ENCODE measurements at places on chromosomes 1 and 21.

GRCh38 chr1:56225964-56226815, 353.2 kb downstream of the PLPP3 start:
- peak; percentile 13 for DNase-seq

GRCh38 chr1:234309598-234310459, 63.4 kb upstream of the COA6 start:
- DNase-seq, result peak; percentile 15

DNA sequence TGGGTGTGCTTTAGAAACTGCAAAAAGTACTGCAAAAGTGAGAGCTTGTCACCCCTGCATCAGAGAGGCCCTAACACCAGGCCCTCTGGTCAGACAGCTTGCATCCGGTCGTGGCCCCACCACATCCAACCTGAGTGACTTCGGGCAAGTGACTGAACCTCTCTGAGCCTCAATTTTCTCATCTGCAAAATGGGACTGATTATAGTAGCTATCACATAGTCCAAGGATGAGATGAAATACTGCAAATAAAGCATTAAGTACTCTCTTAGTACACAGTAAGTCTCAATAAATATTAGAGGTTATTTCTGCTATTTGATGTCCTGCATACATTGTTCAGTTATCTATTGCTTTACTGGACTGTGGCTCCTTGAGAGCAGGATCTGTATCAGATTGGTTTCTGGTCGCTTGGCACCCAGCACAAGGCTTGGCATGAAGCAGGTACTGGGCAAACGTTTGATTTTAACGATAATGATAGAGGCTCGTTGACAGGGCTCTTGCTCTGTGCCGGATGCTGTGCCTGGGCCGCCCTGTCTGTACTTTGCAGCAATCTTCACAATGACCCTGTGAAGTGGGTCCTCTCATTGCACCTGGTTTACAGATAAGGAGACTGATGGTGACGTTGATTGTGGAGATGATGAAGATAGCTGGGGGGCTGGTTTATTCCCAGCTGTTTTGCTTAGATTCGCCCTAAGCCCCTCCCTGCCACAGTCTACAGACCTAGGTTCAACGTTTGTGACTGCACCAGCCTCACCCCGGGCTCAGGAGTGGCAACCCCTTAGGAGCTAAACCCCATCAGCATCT, 43.6 kb downstream of the RAP1GAP start:
- no peak for DNase-seq

DNA sequence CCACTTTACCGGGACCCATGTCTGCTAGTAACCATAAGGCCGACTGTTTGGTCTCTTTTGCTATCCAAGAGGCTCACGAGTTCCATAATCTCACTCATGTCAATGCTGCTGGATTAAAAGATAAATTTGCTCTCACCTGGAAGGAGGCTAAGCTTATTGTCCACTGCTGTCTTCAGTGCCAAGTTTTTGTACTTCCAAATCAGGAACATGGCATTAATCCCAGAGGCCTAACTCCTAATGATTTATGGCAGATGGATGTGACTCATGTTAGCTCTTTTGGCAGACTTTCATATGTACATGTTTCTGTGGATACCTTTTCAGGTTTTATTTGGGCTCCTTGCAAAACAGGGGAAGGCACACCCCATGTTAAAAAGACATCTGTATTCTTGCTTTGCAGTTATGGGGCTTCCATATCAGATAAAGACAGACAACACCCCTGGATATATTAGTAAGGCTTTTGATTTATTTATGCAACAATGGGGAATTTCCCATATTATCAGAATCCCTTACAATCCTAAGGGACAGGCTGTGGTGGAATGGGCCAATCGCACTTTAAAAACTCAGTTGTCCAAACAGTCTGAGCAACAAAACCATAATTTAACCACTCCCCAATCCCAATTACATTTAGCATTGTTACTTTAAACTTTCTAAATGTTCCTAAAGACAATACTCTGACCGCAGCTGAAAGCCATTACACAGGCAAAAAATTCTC, 162.7 kb downstream of the IER5 start:
- peak; percentile 11 for DNase-seq

DNA sequence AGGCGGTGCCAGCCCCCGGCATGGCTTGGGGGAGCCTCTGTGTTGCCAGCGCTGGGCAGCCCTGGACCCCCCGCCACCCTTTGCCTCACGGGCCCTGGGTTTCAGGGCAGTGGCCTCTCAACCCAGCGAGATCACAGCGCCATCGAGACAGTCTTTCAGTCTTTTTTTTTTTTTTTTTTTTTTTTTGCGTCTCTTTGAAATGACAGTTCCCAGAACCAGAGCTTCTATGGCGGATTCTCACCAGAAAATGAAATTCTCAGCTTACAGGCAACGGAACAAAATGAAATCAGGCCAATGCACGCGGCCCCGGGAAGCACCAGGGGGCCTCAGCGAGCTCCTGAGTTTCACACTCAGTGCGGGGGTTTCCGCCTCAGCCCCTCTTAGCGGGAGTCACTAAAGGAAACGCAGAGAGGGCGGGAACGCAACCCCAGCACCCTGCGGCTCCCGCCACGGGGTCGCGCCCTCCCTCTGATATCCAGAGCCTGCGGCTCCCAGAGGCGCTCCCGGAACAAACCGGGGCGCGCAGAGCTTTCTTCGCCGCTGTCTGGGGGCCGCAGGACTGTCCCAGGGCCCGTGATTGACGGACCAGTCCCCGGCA, 8.0 kb upstream of the COL6A1 start:
- DNase-seq, result peak; percentile 75

GRCh38 chr1:55010887-55011217, 12.1 kb downstream of the BSND start:
- no peak for DNase-seq

- DNase-seq, result no peak
Observed at GRCh38 chr1:242579528-242580235, 55.2 kb upstream of the PLD5 start.

DNA sequence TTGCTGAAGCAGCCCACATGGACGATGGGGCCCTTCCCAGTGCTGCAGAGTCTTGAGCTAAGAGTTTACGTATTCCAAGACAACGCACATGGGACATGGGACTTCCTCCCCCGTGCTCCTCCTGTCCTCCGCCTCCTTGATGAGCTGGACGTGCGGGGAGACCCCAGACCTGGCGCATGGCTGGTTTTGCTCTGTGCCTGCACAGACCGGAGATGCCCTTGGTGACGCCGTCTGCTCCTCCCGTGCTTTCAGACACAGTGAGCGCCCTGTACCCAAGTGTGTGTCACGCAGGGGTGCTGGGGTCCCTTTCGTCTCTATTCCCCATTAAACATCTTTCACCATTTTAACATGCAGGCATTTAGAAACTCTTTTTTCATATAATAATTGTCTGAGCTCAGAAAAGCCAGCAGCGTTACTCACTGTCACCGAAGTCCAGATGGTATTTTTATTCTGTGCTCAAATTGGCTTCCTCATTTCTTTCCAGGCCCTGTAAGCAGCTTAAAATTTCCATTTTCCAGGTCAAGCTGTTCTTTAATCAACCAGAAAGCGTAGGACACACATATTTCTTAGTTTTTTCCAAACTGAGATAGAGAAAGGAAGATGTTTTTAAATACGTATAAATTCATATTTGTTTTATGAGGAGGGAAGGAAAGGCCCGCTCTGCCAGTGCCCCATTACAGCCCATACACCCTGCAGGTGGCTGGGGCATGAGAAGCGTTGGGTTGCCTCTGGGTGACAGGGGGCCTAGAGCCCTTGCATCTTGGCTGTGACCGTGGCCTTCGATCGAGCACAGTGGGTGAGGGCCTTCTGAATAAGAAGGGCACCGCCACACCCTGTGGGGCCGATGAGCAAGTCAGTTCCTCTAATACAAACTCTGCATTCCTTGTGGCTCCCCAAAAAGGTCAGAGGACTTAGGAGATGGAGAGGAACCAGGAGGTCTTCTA, 17.9 kb upstream of the ZBTB21 start:
- DNase-seq, result no peak

DNA sequence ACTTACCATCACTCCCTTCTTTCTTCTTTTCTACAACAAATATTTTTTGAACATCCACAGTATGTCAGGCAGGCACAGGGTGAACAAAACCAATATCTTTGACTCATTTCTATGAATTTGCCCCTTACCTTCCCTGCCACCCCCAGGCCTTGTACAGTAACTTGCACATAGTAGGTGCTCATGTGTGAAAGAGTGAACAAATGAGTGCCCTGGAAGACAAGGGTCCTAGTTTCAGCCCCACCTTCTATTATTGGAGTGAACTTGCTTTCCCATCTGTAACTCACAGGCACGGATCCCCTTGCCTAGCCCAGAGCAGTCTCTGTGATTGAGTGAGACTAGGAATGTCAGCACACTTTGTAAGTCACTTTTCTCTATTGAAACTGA, 12.8 kb downstream of the ZDHHC18 start:
- no peak for DNase-seq

DNA sequence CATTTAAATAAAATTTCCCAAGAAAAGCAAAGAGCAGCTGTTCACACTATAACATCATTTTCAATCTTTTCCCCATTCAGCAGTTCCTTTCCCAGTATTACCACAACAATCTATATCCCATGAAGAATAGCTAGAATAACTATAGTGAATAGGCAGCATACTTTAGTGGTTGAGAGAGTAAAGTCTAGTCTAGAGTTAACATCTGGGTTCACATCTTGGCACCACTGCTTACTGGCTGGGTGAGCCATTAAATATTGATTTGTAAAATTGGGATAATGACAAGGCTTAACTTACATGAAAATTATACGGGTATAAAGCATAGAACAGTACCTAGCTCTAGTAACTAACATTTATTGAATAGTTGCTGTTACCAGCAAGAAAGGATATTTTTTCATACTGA, 14.4 kb downstream of the S100PBP start:
- no peak for DNase-seq

DNA sequence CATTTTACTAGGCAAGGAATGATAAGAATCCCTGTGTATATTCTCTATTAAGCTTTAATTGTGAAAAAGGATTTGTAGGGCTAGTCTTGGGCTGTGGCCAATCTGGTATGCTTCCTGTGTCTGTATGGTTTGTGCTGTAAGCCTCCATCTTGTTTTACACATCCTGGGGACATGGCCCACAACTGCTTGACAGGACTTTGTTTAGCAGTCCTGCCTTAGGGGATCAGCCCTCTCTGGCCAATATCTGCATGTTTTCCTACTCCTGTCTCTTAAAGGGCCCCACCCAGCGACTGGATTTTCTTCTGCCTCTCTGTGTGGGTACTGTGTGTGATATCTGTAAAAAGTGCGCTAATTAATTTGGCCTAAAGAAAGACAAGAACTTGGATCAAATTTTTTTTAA, 813.2 kb downstream of the PLA2G4A start:
- no peak for DNase-seq

- no peak for DNase-seq
Observed at GRCh38 chr1:2343023-2343935, 48.1 kb downstream of the MORN1 start.

- no peak for DNase-seq
Observed at GRCh38 chr1:62928885-62929284, 145.0 kb downstream of the ATG4C start.

- DNase-seq, result no peak
Observed at GRCh38 chr1:14531519-14531918, 67.0 kb upstream of the KAZN start.

DNA sequence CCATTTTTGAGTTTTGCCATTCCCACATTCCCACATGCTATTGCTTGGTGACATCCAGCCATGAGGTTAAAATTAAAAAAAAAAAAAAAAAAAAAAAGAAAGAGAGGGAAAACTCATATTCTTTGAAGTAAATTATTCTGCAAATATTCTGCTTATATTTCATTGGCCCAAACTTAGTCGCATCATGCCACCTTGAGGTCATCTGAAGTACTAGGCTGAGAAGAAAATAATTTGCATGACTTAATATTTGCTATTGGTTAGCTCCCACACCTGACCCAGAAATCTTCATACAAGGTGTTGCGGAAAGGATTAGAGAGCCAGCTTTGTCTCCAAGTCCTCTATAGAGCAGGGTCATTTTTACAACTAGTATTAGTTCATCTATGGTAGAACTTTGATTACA, 2206.0 kb downstream of the MRPL39 start:
- no peak for DNase-seq

GRCh38 chr1:116938216-116938615, 28.5 kb downstream of the PTGFRN start:
- no peak for DNase-seq

- DNase-seq, result no peak
Observed at GRCh38 chr1:2425892-2426291, 13.5 kb upstream of the PEX10 start.

DNA sequence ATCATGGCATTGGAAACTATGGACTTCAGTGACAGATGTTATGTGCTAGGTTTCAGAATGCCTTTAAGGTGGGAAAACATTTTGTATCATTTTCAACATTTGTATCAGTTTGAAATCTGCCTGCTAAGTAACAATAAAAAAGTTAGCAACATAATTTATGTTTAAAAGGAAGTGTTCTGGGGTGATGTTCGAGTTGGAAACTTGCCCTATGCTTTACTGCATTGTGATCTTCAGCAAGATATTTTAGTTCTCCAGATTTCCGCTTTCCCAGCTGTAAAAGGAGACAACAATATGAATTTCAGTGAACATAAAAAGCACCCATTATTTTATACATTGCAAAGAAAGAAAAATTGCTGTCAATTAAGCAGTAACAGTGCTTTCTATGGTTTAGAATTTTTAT, 187.4 kb downstream of the DISC1 start:
- no peak for DNase-seq

- no peak for DNase-seq
Observed at GRCh38 chr1:210586771-210587170, 258.1 kb downstream of the HHAT start.

- no peak for DNase-seq
Observed at GRCh38 chr1:961132-961669, 817 bp downstream of the KLHL17 start.

DNA sequence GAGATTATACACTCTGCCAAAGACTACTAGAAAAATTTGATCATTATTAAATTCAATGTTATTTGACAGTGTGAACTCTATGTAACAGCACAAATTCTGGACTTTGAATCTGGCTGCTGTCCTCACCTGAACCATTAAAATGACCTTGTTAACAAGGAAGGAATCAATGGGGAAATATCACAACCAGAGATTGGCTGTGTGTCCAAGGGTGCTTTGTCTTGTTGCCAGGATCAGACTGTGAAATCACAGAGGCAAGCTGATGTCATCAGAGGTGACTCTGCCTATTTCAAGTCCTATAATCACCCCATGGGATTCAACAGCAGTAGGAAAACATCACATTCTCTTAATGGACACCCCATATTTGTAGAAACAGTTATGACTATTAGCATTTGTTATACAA, 46.8 kb downstream of the ADAMTS5 start:
- DNase-seq, result no peak

DNA sequence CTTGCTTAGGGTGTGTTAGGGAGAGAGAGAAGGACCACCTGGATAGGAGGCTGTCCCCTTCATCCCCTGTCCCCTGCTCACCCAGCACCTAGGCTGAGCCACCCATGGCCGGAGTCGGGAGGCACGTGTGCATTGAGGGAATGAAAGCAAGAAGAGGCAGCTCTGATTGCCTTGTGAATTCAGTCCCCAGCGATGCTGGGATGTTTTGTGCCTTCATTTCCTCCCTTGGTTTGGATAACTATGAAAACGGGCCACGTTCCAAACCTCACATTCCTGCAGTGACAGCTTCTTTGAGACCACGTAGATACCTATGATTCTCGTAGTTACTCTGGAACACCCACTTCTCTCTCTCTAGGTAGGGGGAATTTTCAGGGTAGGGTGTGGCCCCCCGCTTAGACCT, 67.1 kb downstream of the MAN1C1 start:
- no peak for DNase-seq

GRCh38 chr1:155051777-155052398, 772 bp downstream of the ADAM15 start:
- no peak for DNase-seq

- no peak for DNase-seq
Observed at GRCh38 chr1:36232212-36233095, 8.2 kb downstream of the THRAP3 start.

Measured in stromal cell of bone marrow (primary cell).